NK-92 treated with Interleukin-12 subunit alpha and Interleukin-12 subunit beta, amount 100 ng/mL, for 24 hours (cell line): ENCODE measurements at places on chromosomes 2 and 18.
A peak's percentile ranks its signal among the peaks of the same experiment; 100 is the strongest.

DNA sequence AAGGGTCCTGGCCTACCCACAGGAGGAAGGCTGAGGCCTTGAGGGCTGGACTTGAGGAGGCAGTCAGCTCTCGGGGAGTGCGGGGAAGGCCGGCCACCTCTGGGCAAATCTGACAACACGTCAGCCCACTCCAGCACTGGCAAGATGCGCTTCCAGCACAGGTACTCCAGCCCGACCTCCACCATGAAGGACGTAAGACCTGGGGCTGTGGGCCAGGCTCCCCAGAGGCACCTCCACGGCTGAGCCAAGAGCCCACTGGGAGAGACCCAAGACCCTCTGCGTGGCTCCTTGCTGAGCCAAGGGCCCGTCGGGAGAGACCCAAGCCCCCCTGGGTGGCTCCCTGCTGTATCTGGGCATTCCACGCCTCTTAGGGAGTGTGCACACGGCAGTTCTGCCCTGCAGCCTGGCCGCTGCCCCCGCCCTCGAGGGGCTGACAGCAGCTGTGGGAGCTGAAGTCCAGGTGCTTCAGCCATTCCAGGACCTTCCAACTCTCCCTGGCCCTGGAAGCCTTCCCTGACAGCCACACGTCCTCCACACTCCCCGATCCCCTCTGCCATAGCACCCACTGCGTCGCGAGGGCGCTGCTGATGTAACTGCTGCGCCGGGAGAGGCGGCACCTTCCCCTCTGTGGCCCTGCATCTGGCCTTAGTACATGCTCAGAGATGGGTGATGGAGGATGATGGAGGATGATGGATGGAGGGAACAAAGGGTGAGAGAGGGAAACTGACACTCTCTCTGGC, 50.2 kb downstream of the BIN1 start:
- no peak for DNase-seq

GRCh38 chr18:63161032-63161760, 158.4 kb downstream of the BCL2 start:
- DNase-seq, result peak; percentile 16

DNA sequence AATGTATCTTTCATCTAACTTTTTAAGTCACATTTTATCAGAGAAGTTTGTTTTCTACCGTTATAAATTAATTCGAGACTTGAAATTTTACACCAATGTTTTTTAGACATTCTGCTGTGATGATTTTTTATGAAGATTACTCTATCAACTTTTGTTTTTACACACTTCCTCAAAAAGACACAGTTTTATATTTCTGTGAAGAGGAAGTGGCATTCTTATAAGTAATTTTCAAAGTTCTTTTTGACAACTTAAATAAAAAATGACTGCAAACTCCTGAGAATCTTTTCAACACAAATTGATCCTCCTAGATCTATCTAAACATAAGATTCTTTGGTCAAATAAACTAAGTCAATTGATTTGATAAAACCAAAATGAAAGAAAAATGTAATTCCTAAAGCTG, 13.7 kb downstream of the ANKRD44 start:
- no peak for DNase-seq

GRCh38 chr2:196187898-196188458, 16.6 kb upstream of the STK17B start:
- no peak for DNase-seq

DNA sequence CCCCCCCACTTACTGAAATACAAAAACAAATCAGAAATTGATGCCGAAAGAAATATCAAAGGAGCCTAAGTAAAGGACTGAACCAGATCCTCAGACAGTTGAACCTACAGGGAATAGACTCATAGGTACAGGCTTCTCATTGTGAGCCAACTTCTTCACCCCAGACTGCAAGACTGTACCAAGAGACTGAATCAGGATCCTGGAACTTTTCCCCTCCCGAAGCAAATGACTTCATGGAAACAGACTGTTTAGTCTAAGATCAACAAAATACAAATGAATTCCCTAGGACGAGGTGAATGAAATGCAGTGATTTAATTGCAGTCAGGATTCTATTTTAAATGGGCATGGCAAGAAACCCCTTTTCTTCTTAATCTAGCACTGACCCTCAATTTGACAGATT, 53.6 kb upstream of the RNF152 start:
- no peak for DNase-seq

DNA sequence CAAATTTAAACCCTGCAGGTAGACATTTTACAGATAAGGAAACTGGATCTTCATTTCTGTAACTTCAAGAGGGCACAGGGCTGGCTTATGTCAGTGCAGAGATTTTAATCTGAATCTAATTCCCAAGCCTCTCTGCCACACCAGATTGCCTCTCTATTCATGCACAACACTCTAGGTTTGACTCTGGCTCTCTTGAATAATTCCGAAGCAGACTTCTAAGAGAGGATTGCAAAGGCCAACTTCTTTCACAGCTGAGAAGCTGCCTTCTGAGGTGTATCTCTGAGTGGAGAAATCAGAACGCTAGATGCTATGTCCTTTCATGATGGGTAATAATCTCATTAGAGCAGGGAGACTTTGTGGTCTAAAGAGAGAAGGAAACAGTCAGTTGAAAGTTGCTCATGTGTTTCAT, 20.1 kb upstream of the MGAT5 start:
- no peak for DNase-seq

GRCh38 chr2:166841152-166841551, 47.1 kb upstream of the XIRP2 start:
- DNase-seq, result no peak

DNA sequence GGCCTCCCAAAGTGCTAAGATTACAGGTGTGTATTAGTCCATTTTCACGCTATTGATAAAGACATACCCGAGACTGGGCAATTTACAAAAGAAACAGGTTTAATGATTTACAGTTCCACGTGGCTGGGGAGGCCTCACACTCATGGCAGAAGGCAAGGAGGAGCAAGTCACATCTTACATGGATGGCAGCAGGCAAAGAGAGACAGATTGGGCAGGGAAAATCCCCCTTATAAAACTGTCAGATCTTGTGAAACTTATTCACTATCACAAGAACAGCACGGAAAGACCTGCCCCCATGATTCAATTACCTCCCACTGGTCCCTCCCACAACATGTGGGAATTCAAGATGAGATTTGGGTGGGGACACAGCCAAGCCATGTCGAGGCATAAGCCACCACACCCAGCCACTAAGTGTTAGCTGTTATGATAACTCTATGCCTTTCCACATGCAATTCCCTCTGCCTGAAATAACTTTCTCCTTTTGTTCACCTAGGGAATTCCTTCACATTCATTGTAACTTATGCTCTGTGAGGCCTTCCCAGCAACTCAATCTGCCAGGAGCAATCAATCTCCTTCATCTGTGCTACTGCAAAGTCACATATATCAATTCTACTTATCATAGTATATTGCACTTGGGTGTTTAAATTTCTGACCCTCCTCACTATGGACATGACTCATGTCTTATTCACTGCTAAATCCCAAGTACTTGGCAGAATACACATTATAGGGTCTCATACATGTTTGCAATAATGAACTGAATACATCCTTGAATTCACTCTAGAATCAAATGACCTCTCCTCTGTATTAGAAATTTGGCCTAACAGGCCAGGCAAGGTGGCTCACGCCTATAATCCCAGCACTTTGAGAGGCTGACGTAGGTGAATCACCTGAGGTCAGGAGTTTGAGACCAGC, 7.4 kb downstream of the MCEE start:
- no peak for DNase-seq

- no peak for DNase-seq
Observed at GRCh38 chr2:2575181-2575577, 244.1 kb upstream of the MYT1L start.

GRCh38 chr2:234110219-234110618, 59.7 kb downstream of the SPP2 start:
- DNase-seq, result no peak

- no peak for DNase-seq
Observed at GRCh38 chr2:218397463-218397819, 2.2 kb upstream of the CTDSP1 start.

GRCh38 chr18:5603153-5603552, 59.4 kb upstream of the EPB41L3 start:
- no peak for DNase-seq

DNA sequence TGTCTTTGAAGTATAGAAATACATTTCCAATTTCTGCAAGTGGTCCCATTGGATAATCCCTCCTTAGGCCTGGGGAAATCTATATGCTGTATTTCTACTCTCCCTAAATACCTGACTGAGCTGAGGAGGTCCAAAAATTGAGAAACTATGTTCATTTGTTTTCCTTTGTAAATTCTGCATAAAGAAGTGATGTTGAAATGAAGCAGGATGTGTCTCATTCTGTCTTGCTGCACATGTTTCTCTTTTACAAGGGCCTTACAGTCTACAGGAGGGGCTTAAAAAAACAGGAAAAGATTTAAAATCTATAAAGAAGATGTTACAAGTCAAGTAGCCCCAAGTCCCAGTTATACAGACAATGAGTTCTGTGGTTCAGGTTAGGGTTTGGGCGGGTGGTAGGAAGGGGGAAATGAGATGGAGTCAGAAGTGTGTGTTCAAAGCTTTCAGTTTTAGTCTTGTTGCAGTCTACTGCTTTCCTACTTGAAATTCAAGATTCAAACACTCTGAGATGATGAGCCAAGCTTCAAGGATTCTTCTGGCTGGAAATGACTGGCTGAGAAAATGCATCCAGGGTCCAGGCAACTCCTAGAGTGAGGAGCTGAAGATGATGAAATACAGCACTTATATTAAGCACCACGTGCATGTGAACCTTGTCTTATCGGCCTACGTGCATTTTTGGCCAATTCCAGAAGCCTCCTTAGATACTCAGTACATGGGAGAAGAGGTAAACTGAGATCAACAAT, 146.3 kb upstream of the CELF4 start:
- DNase-seq, result no peak

- DNase-seq, result no peak
Observed at GRCh38 chr2:70412294-70413070, 110.6 kb upstream of the FAM136A start.

DNA sequence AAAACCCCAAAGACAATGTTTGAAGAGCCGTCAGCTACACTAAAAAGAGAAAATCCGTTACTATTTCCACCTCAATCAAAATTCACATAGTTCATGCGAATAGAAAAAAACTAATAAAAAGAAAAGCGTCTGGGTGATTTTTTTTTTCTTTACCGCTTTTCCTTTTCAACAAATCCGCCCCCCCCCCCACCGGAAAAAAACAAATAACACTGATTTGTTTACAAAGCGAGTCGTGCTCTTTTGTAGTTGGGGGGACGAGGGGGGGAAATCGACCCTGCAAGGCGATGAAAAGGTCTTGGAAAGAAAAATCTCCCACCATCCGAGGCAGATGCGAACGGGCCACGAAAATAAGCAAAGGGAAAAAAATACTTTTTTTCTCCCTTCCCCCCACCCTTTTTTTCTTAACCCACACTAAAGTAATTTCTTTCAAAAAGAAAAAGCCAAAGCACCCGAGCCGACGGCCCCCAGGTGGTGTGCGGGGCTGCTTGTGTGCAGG, 638 bp downstream of the ZNF521 start:
- no peak for DNase-seq

DNA sequence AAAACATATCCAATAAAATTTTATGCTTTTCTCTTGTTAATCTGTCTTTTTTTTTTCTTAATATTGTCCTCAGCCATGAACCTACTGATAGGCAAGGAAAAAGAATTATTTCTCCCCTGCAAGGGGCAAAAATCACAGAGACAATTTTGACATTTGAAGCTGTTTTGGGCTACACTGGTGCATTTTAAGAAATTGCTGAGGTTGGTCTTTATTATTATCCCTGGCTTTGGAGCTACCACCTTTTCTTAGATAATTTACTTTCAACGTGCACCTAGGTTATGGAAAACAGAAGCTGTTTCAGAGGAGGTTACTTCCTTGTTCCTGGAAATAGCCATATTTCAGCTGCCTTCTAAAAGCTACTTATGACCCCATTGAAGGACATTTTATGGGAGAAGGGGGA, 195.5 kb upstream of the KYNU start:
- no peak for DNase-seq

DNA sequence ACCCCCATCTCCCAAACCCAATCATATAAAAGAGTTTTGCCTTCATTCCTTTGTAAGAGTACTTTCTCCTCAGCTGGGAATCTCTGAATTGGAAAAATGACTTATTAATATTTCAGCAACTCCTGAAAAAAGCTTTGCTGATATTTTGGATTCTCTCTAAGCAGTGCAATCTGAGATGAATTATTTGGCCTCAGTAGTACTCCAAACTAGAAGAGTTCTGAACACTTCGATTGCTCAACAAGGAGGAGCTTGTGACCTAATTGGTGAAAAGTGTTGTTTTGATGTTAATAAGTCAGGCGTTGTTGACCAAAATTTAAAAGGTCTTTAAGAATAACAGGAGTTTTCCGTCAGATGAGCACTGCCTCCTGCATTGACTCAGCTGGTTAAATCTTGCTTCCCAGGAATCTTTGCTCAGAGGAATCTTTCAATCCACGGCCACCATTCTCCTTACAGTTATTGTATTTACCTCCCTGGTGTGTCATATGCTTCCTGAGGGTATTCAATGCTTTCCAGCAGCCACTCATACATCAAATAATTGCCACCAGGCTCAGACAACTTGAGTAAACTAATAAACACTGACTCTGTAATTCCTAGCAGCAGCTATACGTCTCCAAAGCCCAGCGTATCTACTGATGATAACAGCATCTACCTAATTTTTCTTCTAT, 24.5 kb upstream of the LIPG start:
- DNase-seq, result no peak

DNA sequence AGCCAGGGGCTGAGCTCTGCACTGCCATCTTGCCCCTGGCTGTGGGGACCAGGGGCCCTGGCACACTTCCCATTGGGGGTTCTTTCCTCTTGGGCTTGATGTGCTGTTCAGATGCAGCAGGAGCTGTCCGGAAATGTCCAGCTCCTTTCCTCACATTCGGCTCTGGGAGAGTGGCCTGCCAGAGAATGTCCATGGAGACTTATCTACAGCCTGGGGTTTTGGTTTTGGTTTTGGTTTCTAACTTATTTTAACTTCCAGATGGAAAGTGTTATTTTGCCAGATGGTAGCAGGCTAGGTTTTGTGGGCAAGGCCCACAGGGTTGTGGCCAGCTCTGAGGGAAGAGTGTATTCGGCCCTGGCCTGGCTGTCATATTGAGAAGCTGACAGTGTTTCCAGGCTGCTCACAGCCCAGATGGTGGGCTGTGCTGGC, 177.3 kb downstream of the ANKRD30B start:
- no peak for DNase-seq

DNA sequence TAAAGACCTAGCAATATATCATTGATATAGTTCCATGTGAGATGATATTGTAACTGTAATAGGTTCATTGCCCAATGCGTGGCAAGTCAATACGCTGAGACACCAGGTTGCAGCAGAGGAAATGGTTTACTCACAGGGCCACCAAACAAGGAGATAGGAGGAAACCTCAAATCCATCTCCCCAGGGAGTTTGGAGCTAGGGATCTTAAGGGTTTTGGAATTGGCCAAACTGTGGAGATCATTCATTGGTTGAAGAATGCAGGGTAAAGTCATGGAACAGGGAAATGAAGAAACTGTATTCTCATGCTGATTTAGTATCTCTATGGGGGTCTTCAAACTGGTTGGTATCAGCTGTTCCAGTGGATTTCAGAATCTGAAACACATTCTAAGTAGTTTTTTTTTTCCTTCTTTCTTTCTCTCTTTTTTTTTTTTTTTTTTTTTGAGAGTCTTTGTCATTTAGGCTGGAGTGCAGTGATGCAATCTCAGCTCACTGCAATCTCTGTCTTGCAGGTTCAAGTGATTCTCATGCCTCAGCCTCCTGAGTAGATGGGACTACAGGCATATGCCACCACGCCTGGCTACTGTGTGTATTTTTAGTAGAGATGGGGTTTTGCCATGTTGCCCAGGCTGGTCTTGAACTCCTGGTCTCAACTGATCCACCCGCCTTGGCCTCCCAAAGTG, 30.7 kb upstream of the PPM1B start:
- no peak for DNase-seq

- no peak for DNase-seq
Observed at GRCh38 chr2:102062802-102063201, 71.0 kb downstream of the IL1R2 start.

GRCh38 chr2:163612332-163612731, 123.5 kb downstream of the FIGN start:
- no peak for DNase-seq
